ENCODE measurements at places on chromosomes 7 and 10.

DNA sequence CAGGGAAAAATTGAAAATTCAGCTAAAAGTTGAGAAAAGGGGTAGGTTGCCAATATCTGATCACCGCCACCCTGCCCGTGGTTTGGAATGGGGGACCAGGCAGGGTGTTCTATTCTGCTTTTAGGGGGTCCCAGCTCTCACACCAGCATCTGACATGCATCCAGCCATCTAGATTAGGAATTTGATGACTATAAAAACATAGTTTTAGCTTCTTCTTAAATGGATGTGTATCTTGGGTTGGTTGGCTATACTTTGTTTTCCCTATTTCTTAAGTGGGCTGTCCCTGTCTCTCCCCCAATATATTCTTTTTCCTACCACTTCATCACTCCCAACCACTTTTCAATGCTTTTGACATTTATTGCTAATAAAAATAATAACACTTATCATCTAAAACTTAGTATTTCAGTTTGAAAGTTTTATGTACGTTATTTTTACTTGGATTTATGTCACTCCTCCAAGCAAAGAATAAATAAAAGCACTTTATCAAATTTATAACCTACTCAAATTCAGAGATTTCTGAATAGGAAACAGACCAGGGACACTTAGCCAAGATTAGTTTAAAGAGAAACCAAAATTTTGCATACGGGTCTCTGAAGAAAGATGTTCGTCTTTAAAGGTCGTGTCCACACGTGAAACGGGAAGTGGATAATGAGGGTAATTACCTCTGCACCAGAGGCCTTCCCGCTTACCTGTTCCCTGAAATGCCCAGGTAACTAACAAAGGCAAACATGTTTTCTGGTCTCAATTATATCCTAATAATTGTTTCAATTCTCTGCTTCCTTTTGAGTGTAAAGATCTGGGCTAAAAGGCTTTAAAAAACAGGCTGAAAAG is 233.2 kb upstream of the AUTS2 start:
- DNase-seq, result no peak

- no peak for DNase-seq
These were observed 329.5 kb upstream of the MEOX2 start for GRCh38 chr7:16015981-16016380.

DNA sequence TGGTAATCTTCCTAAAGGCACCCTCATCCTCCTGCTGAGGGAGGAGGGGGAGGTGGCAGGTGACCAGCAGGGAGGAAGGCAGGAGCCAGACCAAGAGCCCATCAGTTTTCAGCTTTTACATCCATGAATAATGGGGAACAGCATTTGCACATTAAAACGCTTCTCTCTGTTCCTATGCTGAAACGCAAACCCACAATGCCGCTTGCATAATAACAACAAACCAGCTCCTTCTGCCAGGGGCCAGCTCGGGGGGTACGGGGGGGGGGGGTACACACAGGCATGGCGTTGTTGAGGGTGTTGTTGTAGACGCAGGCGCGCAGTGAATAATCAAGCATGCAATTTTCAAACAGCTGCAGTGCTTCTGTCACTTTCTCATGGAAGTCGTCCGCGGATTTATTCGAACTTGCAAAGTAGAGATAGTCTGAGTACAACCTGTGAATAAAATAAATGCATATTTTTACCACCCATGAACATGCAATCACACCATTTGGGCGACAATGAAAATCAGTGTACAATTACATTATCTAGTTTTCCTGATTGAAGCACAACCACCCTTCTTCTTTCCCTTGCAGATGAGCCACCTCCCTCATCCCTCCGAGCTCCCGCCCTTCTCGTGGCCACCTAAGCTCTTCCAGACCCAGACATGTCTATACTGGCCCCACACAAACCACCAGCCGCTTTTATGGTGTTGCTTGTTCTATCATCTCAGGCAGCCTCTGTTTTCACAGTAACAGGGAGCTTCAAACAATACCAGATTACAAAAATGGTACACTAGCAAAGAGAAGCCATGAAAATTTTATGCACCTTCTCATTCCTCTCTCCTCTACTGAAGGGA is 72.2 kb downstream of the CHST15 start:
- no peak for DNase-seq

GRCh38 chr10:112071596-112072133 is 111.9 kb downstream of the GPAM start:
- DNase-seq, result no peak

DNA sequence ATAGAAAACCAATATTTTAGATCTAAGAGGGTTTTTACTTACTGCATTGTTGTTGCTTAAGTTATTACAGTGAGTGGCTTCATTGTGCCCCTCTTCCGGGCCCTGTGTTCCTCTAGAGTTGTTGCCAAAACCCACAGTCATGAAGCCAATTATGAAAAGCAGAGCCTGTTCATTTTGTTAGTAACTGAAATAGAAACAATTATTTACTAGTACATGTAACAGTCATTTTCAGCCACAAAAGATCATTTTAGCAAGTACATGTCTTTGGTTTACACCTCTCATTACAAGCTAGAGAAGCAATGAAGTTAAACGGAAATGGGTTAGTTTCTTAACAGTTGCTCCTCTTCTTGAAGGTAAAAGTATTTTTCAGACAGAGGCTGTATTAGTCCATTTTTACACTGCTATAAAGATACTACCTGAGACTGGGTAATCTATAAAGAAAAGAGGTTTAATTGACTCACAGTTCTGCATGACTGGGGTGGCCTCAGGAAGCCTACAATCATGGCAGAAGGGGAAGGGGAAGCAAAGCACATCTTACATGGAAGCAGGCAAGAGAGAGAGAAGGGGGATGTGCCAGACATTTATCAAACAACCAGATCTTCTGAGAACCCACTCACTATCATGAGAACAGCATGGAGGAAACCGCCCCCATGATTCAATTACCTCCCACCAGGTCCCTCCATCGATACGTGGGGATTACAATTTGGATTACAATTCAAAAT is 380.5 kb downstream of the SFMBT2 start:
- no peak for DNase-seq

DNA sequence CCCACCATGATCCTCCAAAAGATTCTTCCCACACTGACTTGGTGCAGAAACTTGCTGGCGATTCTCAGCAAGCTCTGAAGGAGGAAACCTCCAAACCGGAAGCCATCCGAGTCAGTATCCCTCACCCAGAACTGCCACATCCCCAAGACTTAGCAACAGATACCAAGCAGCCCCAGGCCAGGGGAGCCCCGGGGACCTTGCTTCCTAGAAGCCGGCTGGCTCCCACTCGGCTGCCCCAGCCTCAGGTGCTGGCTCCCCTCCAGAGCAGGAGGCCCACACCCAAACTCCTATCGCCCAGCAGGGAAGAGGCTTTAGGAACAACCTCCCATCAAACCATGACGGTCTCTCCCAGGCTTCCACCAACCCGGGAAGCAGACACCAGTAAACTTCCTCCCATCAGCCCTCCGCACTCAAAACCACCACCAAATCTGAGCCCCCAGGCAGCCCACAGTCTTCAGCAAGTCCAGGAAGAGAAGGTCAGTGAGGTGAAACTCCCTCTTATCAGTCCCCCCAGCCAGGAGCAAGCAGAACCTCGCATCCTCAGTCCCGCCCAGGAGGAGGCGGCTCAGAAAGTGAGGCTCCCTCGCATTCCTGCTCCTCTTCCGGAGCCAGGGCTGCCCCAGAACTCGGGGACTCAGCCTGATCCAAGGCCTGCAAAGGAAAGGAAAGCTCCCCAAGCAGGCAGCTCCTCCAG is 82.3 kb downstream of the LRGUK start:
- DNase-seq, result no peak

GRCh38 chr10:101639141-101639900 is 51.2 kb downstream of the DPCD start:
- DNase-seq, result no peak

DNA sequence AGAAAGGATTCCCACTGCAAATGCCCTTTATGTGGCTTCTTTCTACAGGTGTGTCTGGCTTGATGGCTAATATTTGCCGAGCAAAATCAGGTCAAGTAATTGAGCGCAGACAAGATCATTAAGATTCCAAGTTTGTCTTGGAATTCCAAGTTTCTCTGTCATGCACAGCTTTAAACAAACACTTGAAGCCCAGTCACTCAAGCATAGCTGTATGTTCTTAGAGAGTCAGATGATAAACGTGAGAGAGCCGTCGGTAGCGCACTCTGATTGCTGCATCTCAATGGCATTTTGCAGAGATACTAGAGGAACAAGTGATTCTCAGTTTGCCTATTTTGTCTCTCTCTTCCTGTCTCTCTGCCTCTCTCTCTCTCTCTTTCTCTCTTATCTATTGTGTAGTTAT is 658 bp downstream of the DMBT1 start:
- no peak for DNase-seq

GRCh38 chr10:117165538-117166417 is 27.7 kb upstream of the VAX1 start:
- no peak for DNase-seq

- no peak for DNase-seq
These were observed 85.9 kb downstream of the TRIL start for GRCh38 chr7:28872226-28872625.

DNA sequence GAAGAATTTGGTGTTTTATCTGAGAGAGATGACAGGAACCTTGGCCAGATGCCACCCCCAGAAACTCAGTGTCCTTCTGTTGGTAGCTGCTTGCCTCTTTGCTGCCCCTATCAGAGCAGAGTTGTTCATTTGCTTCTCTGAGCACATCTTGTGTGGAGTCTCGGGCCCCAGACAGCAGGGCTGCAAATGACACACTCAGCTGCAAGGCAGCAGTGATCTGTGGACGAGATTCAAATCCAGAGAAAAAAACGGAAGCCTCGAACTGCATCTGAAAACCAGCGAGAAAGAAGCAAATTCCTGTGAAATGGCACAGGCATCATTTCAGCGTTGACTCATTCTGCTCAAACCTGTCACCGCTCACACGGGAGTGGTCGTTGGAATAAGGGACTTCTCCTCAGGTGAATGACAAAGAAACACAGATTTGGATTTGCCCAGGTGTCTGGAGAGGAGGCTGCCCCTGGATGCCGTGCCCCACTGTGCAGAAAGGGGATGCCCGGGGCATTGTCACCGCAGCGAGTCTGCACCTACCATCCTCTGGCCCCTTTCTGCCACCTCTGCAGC is 144.7 kb downstream of the PFKFB3 start:
- DNase-seq, result peak; percentile 63

GRCh38 chr10:124603376-124604213 is 140.6 kb downstream of the FAM53B start:
- no peak for DNase-seq

- DNase-seq, result no peak
These were observed 11.8 kb downstream of the SCIN start for GRCh38 chr7:12582362-12582761.

GRCh38 chr10:129449893-129450292 is 17.1 kb upstream of the MGMT start:
- DNase-seq, result no peak

GRCh38 chr7:68699090-68699711 is 899.1 kb upstream of the AUTS2 start:
- DNase-seq, result no peak

GRCh38 chr7:155106356-155106755 is 36.2 kb downstream of the HTR5A start:
- no peak for DNase-seq

All from CD4-positive, alpha-beta T cell (primary cell).